Suppressor macrophage treated with lipopolysaccharide for 1 hour (primary cell): ENCODE measurements at places on chromosomes 7 and 10.

- DNase-seq = no peak
Measured at GRCh38 chr7:125930848-125931247, 1001.2 kb upstream of the POT1 start.

DNA sequence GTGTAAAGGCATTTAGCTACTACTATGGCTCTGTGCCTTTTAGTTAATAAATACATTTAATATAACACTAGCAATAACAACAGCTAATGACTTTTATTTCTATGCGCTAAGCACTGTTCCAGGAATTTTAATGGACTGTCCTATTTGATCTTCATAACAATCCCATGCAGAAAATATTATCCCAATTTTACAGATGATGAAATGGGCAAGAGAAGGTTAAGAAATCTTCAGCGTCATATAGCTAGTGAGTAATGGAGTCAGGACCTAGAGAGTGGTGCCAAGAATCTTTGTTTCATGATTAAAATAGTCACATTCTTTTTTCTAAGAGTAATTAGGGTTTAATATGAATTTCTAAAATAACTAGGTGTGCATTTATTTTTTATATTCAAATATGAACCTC is 32.4 kb downstream of the ACTA2 start:
- DNase-seq = no peak

DNA sequence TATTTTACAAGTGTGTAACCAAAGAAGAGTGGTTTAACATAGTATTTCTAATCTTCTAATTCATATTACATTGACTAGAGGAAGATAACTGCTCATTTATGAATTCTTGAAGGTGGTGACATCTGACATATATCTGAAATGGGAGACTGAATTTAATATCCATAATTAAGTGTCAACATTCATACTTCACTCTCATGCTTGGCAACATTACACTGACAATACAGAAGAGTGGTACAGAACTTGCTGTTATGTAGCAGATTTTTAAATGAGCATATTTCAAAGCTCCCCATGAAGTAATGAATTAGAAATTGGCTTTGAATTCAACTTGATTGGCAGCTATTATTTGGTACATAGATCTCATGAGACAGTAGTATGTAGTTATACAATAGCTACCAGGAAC is 125.8 kb upstream of the POT1 start:
- no peak for DNase-seq

- DNase-seq = no peak
Measured at GRCh38 chr10:70512149-70512639, 33.6 kb downstream of the PALD1 start.

DNA sequence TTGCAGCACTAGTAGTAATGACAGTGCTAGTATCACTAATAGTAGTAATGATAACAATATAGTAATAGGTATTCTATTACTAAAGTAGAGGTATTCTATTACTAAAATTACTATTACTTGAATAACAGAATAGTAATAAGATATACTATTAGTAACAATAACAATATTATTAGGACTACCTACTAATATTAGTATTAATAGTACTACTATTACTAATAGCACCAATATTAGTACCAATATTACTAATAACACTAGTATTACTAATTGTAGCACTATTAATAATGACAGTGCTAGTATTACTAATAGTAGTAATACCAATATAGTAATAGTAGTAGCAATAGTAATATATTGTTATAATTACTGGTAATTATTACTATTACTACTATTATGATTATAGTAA is 24.1 kb downstream of the A1CF start:
- DNase-seq = no peak

GRCh38 chr10:77328272-77328816 is 309.3 kb downstream of the KCNMA1 start:
- DNase-seq = peak; percentile 61

GRCh38 chr7:607938-608337 is 88.3 kb upstream of the PDGFA start:
- DNase-seq = no peak

DNA sequence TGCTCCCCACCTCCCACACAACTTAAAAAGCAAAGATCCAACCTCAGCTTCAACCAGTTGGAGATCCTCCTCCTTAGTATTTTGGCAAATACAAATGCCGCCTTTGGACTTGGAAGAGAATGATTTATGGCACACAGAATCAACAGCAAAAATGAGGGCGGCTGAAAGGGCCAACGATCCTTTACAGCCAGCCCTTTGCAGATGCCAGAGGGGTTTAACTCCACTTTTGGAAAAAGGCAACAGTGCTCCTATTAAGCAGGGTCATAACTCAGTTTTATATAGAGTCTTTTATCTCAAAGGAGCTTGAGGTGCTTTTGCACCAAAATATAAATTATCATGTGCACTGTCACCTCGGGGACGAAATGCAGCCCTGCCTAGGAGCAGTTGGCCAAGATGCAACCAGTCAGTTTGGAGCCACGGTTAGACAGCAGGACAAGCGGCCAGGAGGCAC is 56.7 kb upstream of the JCAD start:
- DNase-seq = no peak

DNA sequence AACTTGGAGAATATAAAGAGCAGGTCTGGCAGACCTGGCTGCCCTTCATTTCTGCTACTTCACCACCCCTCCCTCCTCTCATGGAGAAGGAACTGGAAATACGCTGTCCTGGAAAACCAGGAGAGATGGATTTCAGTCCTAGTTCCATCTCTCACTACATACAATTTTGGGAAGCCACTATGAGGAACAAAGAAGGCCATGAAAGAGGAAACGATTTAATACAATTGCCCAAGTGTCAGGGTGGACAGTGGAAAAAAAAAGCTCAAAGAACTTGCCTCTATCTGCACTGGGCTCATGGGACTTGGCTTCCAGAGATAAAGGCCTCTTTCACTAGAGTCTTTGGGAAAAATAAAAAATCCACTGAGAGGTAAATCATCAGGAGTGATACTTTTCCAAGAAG is 561.7 kb downstream of the KCNMA1 start:
- DNase-seq = peak; percentile 36

DNA sequence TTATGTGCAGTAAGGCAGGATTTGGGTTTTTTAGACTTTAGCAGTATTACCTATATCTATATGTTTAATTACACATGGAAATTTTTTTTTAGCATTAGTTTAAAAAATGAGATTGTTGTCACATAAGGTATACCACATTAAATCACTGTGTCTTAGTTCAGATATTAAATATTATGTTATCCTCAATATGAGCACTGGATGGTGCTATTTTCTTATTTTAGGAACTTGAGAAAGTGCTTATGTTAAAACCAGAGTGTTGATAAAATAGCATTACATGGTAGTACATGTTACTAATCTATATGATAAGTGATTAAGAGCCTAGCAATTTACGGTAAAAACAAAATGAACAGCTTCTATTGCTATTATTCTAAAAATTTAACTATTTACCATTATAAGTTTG is 28.8 kb downstream of the MIOS start:
- DNase-seq = peak; percentile 68

- no peak for DNase-seq
Measured at GRCh38 chr7:34332006-34332405, 326.0 kb upstream of the NPSR1 start.

GRCh38 chr7:136009488-136010079 is 32.4 kb upstream of the MTPN start:
- peak; percentile 76 for DNase-seq

- DNase-seq = peak; percentile 68
Measured at GRCh38 chr7:124813994-124814798, 48.6 kb upstream of the GPR37 start.

GRCh38 chr7:17709127-17709526 is 231.2 kb downstream of the SNX13 start:
- no peak for DNase-seq

- DNase-seq = no peak
Measured at GRCh38 chr10:3987143-3987974, 202.3 kb upstream of the KLF6 start.

DNA sequence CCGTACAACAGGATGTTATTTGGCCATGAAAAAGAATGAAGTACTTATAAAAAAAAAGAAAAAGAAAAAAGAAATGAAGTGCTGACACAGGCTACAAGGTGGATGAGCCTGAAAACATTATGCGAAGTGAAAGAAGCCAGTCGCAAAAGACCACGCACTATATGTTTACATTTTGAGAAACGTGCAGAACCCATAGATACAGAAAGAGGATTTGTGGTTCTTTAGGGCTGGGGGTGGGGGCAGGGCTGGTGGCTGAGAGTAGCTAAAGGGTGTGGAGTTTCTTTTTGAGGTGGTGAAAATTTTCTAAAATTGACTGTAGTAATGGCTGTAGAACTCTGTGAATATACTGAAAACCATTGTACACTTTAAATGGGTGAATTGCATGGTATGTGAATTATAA is 86.0 kb upstream of the FAM20C start:
- no peak for DNase-seq

GRCh38 chr10:120601999-120602398 is 145.0 kb downstream of the PLPP4 start:
- DNase-seq = no peak

- no peak for DNase-seq
Measured at GRCh38 chr7:52079726-52080125, 763.1 kb upstream of the COBL start.

DNA sequence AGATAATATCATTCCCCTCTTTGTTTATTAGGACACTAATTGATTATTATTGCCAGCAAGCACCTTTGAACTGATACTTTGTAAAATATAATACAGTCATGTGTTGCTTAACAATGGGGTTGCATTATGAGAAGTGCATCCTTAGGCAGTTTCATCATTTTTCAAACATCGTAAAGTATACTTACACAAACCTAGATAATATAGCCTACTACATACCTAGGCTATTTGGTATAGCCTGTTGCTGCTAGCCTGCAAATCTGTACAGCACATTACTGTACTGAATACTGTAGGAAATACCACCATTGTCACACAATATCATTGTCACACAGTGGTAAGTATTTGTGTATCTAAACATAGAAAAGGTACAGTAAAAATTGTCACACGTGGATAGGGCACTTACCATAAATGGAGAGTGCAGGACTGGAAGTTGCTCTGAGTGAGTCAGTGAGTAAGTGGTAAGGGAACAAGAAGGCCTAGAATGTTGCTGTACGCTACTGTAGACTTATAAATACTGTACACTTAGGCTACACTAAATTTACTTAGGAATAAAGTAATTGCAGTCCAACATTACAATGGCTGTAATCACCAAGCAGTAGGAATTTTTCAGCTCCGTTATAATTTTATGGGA is 70.7 kb downstream of the LCOR start:
- DNase-seq = no peak
